8988T (cell line): ENCODE measurements at places on chromosomes 13 and 19.

DNA sequence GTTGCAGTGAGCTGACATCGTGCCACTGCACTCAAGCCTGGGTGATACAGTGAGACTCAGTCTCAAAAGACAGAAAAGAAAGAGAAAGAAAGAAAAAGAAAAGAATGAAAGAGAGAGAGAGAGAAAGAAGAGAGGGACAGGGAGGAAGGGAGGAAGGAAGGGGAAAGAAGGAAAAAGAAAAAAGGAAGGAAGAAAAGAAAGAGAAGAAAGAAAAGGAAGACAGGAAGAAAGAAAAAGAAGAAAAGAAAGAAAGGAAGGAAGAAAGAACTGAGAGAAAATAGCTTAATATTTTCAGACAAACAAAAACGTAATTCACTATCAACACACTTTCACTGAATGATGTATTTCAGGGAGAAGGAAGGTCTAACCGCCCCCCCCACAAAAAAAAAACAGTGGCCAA lies 39.3 kb downstream of the ESD start:
- DNase-seq, result no peak

DNA sequence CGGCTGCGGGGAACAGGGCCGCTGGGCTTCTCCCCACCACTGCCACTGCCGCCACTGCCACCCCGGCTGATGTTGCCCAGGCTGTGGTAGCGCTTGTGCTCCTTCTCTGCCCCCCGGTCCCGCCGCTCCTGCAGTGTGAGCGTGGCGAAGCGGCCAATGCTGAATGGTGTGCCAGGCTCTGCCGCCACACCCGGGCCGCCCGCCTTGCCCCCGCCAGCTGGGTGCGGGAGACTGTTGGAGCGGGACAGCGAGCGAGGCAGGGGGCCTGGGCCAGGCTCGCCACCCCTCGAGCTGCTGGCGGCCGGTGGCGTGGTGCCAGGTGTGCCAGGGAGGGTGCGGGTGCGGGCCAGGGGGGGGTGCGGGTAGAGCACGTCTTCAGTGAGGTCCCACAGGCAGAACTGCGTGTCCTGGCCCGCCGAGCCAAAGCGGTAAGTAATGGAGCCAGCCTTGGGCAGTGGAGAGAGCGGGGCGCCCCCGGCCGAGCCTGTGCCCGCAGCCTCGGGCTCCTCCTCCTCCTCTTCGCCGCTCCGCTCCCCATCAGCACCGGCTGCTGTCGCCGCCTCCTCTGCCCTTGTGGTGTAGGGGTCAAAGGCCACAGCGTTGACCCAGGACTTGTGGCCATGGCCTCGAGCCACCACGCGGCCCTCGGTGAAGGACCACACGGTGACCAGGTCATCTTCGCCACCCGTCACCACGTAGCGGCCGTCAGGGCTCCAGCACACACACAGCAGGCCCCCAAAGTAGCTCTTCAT lies 3.7 kb upstream of the DMPK start:
- DNase-seq, result no peak

- DNase-seq, result no peak
Measured at GRCh38 chr19:47319923-47320871, 10.5 kb downstream of the C5AR1 start.

GRCh38 chr13:67086260-67086659 lies 143.9 kb downstream of the PCDH9 start:
- DNase-seq, result no peak

DNA sequence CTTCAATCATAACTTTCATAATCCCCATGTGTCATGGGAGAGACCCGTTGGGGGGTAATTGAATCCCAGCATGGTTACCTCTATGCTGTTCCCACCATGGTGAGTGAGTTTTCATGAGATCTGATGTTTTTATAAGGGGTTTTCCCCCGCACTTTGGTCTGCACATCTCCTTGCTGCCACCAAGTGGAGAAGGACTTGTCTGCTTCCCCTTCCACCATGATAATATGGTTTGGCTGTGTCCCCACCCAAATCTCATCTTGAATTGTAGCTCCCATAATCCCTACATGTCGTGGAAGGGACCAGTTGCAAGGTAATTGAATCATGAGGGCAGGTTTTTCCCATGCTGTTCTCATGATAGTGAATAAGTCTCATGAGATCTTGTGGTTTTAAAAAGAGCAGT lies 524.9 kb downstream of the SLITRK5 start:
- DNase-seq, result no peak

DNA sequence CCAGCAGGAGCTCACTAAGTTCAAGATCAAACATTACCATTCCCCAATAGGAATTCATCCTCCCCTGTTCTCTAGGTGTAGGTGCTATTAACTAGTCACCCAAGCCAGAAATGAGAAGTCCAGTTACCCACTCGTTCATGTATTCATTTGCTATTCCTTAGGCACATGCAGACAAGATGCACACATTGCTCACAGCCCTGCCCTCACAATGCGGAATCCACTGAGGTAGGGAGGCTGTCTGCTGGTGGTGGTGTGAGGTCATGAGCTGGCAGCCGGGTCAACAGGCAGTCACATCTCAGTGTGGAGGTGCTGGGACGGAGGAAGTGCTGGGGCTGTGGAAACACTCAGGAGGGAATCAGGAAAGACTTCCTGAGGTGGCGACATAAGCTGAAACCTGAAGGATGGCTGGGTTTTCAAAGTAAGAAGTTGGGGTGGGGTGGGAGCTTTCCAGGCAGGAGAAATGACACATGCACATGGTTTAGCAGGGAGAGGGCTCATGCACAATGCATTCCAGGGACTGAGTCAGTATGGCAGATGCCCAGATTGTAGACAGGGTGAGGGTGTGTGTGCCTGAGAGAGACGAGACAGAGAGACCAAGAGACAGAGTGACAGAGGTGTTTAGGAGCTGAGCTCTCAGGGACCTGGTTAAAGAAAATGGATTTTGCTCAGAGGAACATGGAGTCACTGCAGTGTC lies 117.6 kb downstream of the USP12 start:
- peak; percentile 34 for DNase-seq

- no peak for DNase-seq
Measured at GRCh38 chr13:37216331-37216730, 110.9 kb upstream of the CSNK1A1L start.

- no peak for DNase-seq
Measured at GRCh38 chr19:10037809-10038208, 24.5 kb downstream of the RDH8 start.

DNA sequence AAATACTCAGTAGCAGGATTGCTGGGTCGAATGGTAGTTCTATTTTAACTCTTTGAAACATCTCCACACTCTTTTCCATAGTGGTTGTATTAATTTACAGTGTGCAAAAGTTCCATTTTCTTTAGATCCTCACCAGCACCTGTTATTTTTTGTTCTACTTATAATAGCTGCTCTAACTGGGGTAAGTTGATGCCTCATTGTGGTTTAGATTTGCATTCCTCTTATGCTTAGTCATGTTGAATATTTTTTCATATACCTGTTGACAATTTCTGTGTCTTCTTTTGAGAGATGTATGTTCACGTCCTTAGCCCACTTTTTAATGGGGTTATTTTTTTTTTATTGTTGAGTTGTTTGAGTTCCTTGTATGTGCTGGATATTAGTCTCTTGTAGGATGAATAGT lies 144.6 kb downstream of the NBEA start:
- no peak for DNase-seq

DNA sequence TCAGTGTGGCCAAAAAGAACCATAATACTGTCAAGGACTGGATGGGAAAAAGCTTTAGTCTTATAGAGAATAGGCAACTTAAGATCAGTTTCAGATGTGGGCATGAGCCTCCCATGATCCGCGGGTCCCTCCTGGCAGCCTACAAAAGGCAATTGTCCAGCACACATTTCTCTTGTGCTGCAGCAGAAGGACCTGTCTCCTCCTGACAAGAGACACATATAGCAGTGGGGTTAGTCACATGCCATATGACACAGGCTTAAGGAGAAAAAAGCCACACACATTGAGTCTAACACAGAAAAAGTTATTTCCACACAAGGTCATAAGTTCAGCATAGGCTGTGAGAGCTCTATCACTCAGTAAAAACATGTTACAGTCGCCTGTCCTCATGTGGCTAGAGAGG lies 1378.7 kb upstream of the PRR20A start:
- DNase-seq, result no peak

- no peak for DNase-seq
Measured at GRCh38 chr19:28744014-28744413, 468.9 kb downstream of the UQCRFS1 start.

- no peak for DNase-seq
Measured at GRCh38 chr13:26112843-26113242, 61.0 kb upstream of the SHISA2 start.

- DNase-seq, result no peak
Measured at GRCh38 chr13:101880581-101880980, 428.1 kb downstream of the ITGBL1 start.

DNA sequence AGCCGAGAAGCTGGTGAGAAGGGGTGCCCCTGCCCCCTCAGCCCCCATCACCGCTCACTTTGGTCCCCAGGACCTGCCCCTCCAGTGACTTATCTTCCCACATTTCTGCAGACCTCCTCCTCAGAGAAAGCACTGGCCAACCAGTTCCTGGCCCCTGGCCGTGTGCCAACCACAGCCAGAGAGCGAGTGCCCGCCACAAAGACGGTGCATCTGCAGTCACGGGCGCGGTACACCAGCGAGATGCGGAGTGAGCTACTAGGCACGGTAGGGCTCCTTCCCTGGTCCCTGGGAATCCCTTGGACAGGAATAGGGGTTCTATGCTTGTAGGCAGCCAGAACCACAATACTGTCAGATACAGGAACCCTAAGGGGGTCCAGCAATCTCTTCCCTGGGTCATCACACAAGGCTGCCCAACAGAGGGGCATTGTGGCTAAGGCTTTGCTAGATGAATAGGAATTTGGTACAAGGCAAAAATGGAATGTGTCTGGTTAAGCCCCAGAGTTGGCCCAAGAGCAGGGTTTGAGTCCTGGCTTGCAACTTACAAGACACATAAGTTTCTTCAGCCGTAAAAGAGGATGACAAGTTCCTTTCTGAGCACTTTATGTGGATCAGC lies 1.0 kb downstream of the USE1 start:
- DNase-seq, result no peak

GRCh38 chr13:93561576-93562225 lies 335.1 kb downstream of the GPC6 start:
- no peak for DNase-seq

DNA sequence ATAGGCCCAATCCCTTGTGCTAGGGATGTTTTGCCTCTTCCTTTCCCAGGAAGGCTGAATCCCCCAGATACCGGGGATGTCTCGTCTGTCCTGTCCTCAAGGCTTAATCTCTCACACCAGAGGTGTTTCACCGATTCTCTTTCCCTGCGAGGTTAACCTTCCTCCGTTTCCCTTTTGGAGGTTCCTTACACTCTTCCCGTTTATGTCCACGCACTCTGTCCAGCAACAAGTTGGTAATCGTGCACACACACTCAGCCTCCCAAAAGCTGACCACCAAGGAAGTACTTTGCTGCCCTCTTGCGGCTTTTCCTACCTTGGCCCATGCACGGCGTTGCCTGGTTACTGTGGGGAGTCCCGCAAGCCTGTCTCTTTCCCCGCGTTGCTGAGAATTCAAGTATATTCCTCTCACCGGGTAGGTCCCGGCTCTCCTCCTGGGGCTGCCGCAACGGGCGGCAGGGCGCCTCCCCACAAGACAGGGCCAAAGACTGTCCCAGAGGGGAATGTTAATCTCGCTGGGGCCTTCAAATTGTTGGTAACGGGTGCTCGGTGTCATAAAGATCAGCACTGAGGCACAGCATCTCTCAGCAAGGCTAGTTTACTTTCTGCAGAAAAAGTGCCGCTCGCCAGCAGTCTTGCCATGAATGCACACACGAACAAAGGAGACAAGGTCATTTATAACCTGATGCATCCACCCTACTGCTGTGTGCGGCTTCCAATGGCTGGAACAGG lies 36.7 kb upstream of the CD177 start:
- DNase-seq, result peak; percentile 23

DNA sequence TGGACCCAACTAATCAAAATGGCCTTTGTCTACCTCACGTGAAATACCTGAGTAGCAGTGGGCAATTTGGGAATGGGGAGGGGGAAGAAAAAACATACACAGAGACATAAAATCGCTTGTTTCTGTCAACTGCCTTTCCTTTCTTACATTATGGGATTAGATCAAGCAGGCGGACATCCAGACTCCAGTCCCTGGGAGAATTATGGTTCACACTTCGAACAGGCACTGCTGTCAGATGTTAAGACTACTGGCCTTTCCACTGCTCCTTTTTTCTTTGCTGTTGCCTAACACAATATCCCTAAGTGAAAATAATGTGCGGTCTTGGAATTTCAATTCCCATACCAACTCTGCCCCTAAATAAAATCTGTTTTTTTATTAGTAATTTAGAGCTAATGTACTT lies 1719.7 kb upstream of the SLC10A2 start:
- no peak for DNase-seq

DNA sequence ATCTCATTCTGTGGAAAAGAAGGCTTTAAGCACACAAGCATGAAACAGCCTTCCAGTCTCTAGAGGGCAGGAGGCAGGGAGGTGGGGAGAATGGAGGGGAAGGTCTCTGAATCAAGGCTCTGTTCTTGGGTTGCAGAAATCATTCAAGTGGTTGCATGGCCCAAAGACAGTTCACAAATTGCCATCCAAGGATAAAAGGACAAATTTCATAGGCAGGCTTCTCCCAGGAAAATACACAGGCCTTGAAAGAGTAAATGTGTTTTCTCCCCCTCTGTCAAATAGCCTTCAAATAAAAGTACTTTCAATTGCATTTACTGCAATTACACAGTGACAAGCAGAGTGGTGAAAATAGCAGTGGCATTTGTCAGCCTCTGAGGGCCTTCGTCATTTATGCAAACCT lies 450.8 kb downstream of the DCT start:
- no peak for DNase-seq

- no peak for DNase-seq
Measured at GRCh38 chr19:2624537-2625091, 77.9 kb downstream of the GNG7 start.

DNA sequence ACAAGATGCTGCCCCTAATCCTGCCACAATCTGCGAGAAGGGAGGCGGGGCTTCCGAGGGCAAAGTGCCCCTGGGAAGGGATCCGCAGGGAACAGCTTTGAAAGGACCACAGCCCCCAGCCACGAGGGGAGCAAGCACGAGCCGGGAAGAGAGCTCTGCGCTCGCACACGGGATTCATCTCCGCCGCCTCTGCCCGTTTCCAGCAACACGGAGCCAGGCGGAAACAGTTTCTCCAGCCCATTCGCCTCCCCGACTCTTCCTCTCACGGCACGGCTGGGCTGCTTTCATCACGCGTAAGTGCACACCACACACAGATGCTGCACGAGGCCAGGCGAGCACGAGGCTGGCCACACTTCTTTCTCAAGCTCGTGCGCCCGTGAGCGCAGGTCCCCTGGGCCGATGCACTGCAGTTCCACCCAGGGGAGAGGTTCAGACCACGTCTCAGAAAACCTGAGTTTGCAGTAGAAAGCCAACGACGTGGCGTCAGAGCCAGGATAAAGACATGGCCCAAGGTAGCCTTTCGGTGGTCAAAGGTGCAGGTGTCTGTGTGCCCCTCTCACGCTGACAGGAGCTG lies 33.6 kb downstream of the NAXD start:
- no peak for DNase-seq

DNA sequence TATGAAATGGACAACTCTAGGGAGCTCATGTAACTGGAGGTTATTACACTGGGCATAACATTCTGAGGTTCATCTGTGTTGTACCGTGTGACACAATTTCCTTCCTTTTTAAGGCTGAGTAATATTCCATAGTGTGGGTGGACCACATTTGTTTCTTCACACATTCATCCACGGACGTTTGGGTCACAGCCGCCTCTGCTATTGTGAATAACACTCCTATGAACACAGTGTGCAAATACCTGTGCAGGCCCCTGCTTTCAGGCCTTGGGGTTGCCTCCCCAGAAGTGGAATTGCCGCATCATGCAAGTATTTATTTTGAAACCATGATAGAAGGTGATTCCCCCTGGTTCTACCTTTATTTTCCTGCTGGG lies 63.4 kb upstream of the MCF2L start:
- DNase-seq, result no peak

GRCh38 chr13:99311137-99311536 lies 3.9 kb upstream of the GPR183 start:
- DNase-seq, result no peak
